CD4-positive, alpha-beta T cell treated with Interleukin-10 for 1 hour (primary cell): ENCODE measurements at places on chromosomes 12 and 14.

- DNase-seq = no peak
Measured at GRCh38 chr12:44063671-44064070, 227.8 kb downstream of the TMEM117 start.

GRCh38 chr12:112196196-112196875 is 71.0 kb downstream of the TRAFD1 start:
- DNase-seq = no peak

DNA sequence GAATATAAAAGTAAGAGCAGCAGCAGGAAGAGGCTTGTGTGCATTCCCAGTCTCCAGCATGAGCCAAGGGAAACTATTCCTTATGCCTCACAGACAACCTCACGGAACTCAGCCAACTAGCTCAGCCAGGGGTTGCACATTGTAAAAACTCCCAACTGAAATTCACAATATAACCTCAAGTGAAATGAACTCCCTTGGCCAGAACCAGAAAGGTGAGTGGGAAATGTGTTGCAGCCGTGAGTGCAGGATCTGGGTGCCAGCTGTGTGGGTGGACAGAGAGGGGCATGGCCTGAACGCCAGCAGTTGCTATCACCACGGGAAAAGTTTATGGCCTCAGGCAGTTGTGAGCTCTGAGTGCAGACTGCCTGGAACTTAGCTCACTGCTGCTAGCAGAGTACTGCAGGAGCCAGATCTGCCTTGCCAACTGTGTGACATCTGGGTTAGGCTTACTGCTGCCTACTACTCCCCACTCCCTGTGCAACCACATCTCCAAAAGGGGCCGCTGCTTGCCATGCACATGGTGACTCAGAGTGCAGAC is 2.3 kb upstream of the CLEC1A start:
- DNase-seq = no peak

- DNase-seq = no peak
Measured at GRCh38 chr12:103915306-103915705, 14.9 kb upstream of the HSP90B1 start.

DNA sequence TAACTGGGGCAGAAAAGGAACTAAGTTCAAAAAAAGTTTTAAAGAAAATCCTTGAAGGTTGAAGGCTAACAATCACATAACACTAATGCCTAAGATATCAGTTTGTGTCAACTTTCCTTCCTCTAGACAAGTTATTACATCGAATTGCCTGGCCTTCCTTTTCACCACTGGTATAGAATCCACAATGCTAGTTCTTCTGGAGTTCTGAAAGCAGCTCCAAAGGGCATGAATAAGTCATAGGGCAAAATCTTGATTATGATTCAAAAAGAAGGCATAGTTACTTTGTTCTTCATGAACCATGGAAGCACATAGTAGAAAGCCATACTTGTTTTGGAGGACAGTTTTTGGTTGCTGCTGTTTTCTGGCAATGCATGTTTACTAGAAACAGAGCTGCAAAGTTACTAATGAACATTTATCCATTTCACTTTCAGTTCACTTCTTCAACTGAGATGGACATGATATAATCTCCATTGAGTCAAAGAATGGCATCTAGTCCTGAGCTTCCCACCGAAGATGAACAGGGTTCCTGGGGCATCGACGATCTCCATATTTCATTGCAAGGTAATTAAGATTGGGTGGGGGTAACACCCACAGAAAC is 56.0 kb downstream of the SYNE2 start:
- no peak for DNase-seq

DNA sequence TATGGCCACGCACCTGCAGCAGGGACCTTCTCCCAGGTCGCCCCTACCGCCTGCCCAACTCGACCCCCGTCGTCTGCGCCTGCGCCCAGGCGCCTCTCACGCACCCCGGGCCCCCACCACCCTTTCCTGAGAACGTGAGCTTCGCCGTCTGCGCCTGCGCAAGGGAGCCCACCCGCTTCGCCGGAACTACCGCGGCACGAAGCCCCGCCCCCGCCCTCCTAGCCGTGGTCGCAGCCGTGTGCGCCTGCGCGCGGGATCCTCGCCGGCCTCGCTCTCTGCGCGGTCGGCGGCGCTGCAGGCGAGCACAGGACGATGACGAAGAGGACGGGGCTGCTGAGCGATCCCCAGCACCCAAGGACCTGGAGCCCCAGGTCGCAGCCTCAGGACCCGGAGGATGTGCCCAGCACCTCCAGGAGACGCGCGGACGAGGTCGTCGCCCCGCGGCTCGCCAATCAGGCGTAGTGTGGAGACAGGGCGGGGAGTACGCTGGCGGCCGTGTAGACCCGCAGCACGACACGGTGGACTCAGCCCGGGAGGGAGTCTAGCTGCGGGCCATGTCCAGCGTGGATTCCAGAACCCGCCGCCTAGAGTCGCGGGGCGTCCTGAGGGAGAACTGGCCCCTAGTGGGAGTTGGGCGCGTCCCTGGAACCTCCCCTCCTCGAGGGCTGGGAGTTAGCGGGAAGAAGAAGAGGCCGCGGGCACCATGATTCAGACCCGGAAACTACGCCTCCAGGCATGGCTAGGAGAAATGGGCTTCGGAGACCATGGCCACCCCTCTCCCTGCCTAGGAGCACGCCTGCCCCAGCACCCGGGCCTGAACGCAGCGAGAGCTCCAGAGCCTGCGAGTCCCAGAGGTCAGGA is 1120.8 kb upstream of the TMEM132C start:
- DNase-seq = peak; percentile 75

DNA sequence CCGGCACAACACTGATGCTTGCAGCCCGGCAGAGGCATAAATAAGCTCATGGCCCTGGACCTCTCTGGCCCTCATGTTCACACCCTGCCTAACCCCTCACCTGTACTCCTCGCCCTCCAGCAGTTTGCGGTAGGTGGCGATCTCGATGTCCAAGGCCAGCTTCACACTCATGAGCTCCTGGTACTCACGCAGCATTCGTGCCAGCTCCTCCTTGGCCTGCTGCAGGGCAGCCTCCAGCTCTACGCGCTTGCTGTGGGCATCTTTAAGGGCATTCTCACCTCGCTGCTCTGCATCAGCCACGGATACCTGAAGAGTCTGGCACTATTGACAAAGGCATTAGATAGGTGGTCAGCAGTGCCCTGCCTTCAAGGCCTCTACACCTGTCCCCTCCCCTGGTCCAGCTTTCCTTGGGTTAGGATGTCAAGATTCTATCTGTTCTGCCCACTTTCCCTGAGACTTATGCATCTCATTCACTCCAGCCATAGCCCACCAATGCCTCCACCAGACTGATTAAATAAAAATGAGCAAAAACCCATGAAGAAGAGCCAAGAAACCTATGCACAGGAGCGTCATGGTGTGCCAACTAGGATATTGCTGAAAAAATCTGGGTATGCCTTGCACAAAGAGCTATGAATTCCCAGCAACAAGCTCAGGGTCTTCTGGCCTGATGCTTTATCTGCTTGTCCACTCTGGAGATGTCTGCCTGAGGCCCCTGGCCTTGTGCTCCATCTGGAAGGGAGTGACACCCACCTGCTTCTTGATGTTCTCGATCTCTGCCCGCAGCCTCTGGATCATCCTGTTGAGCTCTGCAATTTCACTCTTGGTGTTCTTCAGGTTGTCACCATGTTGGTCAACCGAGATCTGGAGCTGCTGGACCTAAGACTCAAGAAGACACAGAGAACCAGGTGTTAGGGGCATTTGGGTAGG is 6.1 kb downstream of the KRT4 start:
- no peak for DNase-seq

DNA sequence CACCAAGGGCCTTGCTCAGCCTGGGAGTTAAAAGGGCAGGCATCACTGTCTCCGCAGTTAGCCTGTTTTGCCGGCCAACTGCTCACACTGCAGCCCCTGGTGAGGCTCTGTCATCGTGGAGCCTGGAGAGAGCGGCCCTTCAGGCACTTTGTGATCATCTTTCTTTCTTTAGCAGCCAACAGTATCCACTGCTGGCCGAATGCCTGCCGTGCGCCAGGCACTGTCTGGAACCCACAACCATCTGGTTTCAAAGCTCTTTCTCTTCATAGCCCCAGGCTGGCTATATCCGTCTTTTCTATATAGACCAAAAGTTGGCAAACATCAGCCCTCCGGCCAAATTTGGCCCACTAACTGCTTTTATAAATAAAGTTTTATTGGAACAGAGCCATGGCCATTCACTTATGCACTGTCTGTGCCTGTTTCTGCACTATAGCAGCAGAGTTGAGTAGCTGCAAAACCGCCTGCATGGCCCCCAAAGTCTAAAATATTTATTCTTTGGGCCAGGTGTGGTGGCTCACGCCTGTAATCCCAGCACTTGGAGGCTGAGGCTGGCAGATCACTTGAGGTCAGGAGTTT is 29.5 kb downstream of the SLC8B1 start:
- DNase-seq = no peak

- no peak for DNase-seq
Measured at GRCh38 chr12:45331552-45331951, 115.7 kb downstream of the ANO6 start.

- DNase-seq = no peak
Measured at GRCh38 chr14:100628225-100628624, 41.0 kb upstream of the BEGAIN start.

DNA sequence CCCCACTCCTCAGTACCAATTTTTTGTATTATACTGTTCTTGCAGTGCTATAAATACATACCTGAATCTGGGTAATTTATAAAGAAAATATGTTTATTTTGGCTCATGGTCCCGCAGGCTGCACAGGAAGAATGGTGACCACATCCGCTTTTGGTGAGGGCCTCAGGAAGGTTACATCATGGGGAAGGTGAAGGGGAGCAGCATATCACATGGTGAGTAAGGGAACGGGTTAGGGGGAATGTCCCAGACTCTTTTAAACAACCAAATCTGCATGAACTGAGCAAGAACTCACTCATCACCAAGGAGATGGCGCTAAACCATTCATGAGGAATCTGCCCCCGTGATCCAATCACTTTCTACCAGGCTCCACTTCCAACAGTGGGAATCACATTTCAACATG is 40.0 kb downstream of the OSBPL8 start:
- no peak for DNase-seq

GRCh38 chr14:96951511-96951910 is 154.3 kb downstream of the VRK1 start:
- no peak for DNase-seq

GRCh38 chr14:92465353-92466055 is 48.1 kb upstream of the RIN3 start:
- no peak for DNase-seq

GRCh38 chr14:63147018-63147417 is 57.2 kb upstream of the RHOJ start:
- DNase-seq = no peak

GRCh38 chr12:70876952-70877351 is 43.6 kb downstream of the PTPRR start:
- DNase-seq = no peak

DNA sequence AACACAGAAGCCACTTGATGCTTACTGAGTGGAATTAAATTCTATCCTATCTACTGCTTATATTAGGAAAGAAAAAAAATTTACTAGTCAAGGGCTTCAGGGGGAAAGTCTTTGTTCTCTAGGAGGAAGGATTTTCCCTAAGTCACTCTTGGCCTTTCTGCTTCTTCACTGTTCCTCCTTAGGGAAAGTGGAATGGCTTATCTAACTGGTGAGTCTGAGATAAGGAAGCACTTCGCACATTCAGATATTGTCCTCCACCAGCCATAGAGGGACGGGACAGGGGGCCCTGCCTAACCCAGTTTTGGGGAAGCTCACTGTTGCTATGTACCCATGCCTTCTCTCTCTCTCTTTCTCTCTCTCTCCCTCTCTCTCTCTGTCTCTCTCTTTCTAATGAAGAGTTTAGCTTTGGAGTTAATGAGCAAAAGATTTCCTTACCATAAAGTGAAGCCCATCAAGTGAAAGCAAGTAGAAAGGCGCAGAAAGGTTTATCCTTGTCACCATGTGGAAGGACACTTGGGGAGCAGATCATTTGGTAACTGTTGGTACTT is 450.6 kb downstream of the ZFP36L1 start:
- DNase-seq = no peak

DNA sequence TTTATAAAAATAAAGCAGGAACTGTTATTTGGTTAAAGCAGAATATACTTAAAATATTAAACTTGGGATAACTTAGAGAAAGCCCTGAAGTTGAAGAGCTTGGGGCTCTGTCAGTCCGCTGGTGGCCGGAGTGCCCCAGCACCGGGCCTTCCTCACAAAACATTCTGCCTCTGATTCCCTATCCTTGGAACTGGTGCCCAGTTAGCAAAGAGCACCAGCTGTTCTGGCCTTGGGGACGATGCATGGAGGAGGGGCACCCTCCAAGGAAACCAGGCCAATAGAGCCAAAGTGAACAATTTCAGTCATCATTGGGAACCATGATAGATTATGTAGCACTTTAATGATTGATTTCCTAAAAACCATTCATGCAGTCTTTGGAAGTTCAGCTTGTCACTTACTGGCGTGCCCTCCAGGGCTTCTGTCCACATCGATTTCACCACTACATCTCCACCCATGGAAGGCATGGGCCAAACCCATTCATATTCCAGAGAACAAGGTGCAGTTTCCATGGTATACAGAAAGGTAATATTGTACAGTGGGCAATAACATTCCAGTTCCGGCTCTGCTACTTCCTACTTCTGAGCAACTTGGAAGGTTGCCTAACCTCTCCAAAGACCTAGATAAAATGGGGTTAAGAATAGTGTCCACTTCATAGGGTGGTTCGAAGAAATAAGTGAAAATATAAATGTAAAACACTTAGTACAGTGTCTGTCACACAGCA is 145.9 kb downstream of the ETV6 start:
- no peak for DNase-seq

DNA sequence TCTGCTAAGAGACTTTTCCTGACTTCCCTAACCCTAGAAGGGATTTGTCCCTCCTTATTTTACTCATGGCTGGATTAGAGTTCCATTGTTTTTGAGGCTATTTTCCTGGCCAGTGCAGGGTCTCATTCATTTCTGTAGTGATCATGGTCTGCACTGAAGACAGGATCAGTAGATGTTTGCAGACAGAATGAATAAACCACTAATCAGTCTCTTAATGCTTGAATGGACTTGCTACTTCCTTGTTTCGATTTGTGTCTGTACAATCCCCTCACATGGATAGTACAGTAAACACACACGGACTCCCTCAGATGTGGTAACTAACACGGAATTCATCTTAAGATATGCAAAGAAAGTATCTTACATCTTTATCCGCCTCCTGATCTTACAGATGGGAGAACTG is 102.6 kb upstream of the PRB2 start:
- no peak for DNase-seq

DNA sequence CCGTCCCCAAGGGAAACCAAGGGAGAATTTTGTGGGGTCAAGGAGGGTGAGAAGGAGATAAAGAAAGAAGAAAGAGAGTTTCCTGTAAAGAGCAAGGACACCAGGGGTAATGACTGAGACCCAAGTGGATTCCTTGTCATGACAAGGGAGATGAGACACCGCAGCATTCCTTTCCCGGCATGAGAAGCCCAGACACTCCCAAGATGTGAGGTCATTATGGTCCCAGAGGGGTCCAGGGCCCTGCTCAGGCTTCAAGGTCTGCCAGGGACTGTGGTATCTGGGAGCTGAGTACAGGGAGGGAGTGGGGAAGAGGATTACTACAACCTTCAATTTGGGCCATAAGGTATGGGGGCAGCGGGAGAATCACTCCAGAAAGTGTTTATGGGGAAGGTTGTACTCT is 58.1 kb downstream of the SPTB start:
- DNase-seq = no peak

DNA sequence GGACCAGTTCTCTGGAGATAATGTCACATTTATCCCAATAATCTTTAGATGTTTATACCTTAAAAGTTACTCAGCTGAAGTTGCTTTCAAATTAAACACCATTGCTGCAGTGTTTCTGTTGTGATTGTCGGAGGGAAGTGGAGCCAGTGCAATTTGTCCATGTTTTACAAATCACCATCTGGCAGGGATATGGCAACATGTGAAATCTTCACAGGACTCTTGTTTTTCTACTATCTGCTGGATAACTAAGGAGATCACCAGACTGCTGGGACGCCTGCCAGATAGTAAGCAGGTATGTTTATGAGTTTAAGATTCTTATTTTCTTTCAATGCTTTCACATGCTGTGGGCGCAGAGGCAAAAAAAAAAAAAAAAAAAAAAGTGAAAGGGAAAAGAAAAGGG is 100.3 kb upstream of the SOX5 start:
- DNase-seq = no peak
